ENCODE measurements at places on chromosomes 2 and 18. TPM values are rescaled to one million over a fixed set of nuclear protein-coding genes. Genes with fewer than 3 reads are reported as not detected.

HOXD10 gene
- total RNA-seq = not detected

SRD5A2 gene
- not detected for total RNA-seq

ANO7 gene
- 1.2 TPM for total RNA-seq

PRKAG3 gene
- under 0.01 TPM for total RNA-seq

KCNF1 gene
- not detected for total RNA-seq

SLC5A7 gene
- total RNA-seq = not detected

ZBTB7C gene
- 0.36 TPM for total RNA-seq

WDCP gene
- 8.3 TPM for total RNA-seq

GALNT14 gene
- total RNA-seq = not detected

BOLL gene
- total RNA-seq = not detected

MBOAT2 gene
- total RNA-seq = 56.6 TPM
